ENCODE measurements at places on chromosomes 5 and 9.

DNA sequence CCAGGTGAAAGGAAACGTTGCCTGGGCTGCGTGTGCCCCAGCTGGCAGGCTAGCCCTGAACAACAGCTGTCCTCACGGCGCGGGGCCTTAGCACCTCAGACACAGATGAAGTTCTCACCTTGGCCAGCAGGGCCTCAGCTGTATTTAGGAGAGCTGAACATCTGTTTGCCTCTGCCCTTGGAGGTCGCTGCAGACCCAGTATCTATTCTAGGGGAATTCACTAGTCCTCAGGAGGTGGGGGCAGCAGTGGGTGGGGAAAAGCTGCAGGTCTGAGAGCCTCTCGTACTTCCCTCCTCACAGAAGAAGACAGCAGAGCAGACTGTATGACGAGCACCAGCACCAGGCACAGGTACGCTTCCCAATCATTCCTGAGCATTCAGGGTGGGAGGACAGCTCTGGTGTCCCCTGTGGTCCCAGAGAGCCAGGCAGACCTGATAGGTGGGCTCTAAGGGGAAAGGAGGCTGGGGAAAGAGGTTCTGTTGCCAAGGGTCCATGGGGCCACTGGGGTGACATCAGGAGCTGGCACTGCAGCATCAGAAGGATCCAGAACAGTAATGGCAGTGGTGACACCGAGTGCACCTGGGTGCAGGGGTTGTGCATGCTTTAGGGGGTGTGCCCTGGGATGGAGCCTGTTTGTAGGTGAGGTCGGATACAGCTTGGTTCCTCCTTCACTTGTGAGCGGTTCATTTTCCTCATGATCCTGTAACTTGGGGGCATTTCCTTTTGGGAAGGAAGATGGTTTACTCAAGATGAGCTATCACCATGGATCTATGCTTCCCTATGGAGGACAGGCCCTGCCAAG, 13.8 kb downstream of the CD74 start:
- no peak for DNase-seq

DNA sequence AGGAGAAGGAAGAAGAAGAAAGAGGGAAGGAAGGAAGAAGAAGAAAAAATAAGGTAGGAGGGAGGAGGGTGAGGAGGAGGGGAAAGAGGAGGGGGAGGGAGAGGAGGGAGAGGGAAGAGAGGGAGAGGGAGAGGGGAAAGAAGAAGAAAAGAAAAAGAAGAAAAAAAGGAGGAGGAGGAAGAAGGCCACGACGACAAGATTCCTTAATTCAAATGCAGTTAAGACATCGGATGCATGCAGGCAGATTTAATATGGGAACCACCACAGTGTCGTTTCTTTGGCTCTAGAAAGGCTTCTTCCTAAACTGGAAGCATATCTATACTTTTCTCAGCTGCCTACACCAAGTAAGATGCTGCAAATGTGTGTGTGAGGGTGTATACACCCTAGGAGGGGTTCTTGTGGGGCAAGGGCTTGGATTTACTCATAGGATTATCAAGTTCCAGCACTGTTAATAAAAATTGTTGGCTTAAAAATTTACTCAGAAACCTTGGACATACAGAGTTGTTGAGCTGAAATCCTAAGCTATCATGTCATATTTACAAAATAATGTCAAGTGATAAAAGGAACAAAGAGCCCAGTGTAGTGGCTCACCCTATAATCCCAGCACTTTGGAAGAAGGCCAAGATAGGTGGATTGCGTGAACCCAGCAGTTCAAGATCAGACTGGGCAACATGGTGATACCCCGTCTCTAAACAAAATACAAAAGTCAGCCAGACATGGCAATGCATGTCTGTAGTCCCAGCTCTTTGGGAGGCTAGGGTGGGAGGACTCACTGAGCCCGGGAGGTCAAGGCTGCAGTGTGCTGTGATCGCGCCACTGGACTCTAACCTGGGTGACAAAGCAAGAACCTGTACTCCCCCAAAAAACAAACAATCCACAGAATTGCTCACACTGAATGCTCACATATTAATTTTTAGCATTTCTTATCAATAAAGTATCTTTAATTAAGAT, 108.5 kb downstream of the UBAP2 start:
- DNase-seq, result no peak

DNA sequence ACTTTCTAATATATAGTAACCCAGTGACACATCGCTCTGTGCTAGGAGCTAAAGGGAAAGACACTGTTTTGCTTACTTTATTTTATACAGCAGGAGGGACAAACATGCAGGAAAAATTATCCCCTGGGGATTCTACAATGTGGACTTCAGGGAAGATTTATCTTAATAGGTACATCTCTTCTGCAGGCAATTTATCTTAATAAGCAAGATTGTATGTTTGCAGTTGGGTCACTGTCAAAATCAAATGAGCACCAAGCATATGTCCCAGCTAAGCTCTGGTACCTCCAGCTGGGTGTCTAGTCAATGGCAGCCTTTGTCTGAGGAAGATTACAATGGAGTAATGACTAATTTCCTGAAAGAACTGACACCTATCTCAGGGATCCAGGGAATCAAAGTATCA, 309.9 kb upstream of the PANK3 start:
- no peak for DNase-seq

- no peak for DNase-seq
These were observed 15.3 kb downstream of the IL5 start for GRCh38 chr5:132528021-132528420.
